ENCODE measurements at places on chromosomes 16 and 17.
A peak's percentile ranks its signal among the peaks of the same experiment; 100 is the strongest.

- peak; percentile 53 for DNase-seq
These were observed 9.1 kb downstream of the TIMP2 start for GRCh38 chr17:78915872-78916632.

DNA sequence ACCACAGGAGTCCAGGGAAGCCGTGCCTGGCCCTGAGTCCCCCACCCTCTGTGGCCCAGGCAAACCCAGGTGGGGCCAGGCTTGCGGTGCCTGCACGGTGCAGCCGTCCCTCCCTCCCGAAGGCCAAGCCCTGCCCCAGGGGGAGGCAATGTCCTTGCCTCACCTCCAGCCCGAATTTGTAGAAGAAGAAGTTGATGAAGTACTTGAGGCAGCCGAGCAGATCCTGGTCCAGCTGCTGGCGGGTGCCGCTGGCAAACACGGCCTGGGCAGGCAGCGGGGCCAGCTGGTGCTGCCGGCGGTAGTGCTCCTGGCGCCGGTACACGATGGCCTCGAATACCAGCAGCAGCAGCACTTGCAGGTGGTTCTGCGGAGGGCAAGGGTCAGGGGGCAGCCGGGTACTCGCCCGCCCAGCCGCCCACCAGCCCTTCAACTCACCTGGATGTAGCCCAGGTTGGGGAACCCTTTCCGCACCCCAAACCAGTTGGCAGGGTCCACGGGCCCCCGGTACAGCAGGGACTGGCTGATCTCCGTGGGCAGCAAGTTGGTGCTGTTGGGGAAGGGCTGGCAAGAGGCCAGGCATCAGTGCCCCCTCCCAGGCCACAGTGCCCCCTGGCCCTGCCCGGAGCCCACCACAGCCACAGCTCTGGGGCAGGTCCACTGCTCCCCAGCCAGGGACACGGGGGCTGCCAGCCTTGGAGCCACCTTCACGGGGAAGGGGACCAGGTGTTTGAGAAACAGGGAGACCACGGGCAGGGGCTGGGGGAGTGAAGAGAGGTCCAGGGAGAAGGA is 26.1 kb downstream of the CTU2 start:
- no peak for DNase-seq

DNA sequence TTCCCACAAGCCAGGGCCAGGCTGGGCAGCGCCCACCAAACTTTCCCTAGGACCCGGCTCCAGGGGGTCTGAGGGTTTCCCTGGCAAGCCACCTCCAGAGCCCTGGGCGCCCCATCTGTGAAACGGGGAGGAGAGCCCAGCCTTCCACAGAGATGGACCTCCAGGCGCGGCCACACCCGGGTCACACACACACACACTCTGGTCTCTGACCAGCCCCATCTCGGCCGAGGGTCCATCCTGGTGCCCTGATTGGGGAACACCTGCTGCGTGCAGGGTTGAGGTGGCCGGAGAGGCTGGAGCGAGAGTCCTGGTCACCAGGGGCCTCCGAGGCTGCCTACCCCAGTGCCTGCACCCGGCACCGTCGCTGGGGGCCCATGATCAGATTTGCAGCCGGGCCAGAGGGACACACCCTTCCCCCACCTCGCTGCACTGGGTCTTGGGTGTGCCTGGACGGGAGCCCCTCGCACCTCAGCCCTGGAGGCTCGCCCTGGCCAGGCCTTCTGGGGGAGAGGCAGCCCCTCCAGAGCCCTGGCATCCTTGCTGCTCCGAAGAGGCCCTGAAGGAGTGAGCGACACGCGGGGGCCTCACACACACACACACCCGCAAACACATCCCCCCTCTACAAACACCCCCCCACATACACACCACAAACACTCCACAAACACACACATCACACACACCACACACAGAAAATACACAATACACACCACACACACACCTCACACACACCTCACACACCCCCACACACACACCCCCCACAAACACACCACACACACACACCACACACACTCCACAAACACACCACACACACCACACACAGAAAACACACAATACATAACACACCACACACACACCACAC is 29.7 kb downstream of the SLC25A10 start:
- no peak for DNase-seq

DNA sequence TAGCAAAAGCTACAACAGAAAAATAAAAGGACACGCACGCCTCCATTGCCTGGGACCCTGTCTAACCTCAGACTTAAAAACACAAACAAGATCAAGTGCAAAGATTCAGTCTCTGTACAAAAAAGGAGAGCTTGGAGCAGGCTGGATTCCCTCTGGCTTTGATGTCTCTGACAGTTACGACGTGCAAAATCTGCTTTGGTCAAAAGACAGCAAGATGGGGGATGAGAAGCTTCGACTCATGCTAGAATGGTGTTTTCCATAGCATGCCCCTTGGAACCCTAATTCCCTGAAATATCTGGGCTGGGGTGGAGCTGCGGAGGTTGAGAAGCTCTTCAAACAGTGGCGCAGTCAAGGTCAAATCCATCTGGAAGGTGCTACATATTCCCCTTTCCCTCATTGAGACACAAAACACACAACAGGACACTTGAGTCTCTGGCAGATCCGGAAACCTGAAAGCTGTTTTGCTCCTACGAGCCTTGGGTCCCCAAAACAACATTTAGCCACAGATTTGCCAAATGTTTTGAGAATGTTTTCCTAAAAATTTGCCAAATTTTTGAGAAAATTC is 9.1 kb downstream of the MYH11 start:
- no peak for DNase-seq

GRCh38 chr16:4402439-4403132 is 13.8 kb downstream of the CORO7 start:
- DNase-seq = peak; percentile 70

- DNase-seq = no peak
These were observed 14.0 kb downstream of the LDHD start for GRCh38 chr16:75102595-75102994.

DNA sequence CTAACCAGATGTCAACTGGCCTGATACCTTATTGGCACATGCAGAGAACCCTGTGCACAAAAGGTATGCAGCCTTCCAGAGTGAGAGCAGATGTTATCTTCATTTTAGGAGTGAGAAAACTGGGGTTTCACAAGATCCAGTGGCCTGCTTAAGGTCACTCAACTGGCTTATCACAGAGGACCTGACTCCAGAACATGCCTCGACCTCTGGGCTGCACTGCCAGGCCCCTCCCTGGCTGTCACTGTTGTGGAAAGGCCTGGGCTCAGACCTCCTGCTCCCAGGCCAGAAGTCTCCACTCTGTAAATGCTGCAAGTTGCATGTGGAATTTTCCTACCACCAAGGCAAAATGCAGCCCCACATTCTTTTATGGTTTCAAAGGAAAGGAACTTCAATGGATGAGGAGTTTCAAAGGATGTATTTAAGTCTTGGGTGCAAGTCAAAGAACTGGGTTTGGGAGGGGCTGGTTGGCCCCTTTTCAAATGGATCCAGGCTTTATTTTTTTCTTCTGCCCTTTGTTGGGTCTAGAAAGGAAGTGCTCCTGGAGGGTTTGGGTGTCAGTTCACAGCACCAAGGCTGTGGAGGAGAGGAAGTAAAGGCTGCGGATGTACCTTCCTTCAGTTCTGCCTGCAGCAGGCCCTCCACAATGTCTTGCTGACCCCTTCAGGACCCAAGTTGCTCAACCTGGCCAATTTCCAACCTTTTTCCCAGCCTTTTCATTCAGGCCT is 30.4 kb upstream of the SMPD3 start:
- no peak for DNase-seq

GRCh38 chr16:68664297-68664696 is 19.2 kb downstream of the CDH3 start:
- DNase-seq = peak; percentile 37
